ENCODE measurements at places on chromosomes 2 and 18.

DNA sequence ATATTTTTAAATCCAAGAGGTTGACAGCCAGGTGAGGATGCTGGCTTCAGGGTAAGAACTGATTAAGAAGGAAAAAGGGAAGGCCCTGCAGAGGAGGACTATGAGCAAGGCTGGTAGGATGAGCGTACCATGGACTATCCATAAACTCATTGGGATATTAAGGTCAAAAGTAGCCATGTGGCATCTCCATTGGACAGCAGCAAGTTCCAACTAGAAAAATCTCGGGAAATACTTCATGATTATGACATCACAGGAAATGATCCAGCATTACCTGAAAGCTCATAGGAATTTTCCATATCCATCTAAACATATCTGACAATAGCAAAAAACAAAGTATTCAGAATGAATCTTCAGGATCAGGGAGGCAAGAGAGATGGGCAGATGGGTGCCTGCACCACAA, 34.2 kb downstream of the TGFA start:
- DNase-seq: no peak

GRCh38 chr2:237219826-237220225, 134.1 kb downstream of the COPS8 start:
- no peak for DNase-seq

DNA sequence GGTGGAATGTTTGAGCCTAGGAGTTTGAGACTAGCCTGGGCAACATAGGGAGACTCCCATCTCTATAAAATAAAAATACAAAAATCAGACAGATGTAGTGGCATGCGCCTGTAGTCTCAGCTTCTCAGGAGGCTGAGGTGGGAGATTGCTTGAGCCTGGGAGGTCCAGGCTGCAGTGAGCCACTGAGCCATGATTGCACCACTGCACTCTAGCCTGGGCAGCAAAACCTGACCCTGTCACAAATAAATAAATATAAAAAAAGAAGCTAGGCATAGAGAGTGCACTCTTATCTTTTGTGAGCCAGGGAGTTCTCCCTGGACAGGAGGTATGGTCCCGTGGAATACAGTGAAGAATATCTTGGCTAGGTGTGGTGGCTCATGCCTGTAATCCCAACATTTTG, 11.0 kb upstream of the KYNU start:
- DNase-seq: no peak

DNA sequence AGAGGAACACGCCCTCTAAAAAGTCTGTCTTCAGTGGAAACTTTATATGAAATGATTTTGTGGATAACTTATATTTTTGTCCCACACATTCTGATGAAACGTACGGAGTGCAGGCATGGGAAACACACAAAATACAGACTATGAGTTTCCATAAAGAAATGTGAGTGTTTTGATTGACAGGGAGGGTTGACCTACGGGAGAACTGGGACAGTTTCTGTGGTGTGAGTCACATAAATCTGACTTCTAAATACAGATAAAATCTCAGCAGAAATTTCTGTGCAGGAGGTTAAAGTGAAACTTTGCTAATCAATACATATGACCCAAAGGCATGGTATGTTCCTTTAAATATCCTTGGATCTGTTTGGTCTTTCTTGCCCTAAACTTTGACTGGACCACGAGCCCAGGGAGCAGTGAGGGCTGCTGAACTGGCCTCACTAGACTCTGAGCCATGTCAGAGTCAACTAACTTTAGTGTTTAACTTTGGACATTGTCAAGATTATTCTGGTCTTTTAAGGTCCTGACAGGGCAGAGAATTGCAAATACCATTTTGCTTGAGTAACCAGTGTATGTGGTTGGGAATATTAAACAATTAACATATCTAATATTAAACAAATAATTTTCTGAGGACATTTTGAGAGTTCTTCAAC, 206.9 kb upstream of the LYPD1 start:
- DNase-seq: no peak

- DNase-seq: no peak
Measured at GRCh38 chr2:68741805-68742306, 7.2 kb downstream of the ARHGAP25 start.

All from T-helper 9 cell (primary cell).